ENCODE measurements at places on chromosomes 4 and X. TPM values are rescaled to one million over a fixed set of nuclear protein-coding genes. Genes with fewer than 3 reads are reported as not detected.

Gene HTT-AS
- not detected for total RNA-seq

Gene ADH1B
- total RNA-seq = 0.13 TPM

- DNase-seq = no peak
Measured at GRCh38 chrX:38959736-38960135, 158.5 kb downstream of the MID1IP1 start.

DNA sequence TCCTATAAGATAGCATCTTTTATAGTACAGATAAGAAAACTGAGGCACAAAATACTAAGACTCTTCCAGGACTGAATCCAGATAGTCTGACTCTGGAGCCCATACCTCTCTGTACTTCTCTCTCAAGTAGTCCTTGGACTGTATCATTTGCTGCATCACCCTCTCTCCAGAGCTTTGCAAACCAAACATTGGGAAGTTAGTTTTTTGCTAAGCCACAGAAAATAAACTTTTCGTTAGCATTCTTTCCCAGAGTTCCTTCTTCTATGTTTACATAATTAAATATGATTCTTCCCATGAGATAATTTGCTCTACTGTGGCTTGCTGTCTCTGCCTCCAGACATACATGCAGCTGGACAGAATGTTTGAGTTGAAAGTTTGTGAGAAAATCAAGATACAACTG is 22.0 kb downstream of the PPEF2 start:
- no peak for DNase-seq

DNA sequence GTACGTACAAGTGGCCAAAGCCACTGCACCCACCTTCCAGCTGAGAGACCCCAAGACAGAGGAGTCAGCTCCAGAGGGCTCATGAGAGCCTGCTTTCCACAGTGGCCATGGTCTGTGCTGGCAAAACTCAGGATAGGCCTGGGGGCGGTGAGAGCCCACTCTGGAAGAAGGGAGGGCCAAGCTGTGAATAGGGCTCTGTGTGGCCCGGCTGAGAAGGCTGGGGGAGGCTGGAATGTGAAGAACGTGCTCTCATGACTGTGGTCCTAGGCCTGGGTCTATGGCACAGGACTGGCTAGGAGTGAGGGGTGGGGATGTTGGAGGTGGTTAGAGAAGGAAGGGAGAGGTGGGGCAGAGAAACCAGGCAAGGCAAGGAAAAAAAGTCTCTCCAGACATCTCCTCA is 13.3 kb downstream of the STARD8 start:
- no peak for DNase-seq

DNA sequence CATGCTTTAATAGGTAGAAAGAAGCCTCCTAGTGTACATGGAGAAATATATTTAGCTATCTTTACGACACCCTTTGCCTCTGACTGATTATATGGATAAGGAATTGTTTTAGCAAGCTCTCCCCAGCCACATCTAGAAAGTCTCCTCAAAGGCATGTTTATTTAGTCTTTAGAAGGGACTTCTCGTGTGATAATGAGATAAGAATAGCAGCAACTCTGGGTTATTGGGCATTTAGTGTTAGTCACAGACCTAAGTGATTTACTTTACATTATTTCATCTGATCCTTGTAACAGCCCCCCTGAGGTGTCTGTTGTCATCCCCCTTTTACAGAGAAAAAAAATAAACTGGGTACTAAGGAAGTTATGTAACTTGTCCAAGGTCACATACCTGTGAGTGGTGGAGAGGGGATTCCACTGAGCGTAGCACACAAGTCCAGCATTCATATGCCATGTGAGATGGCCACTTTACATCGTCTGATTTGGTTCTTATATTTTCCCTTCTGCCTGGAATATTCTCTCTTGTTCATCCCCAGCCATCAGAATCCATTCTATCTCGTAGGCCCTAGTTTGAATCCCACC is 77.7 kb downstream of the TSPAN7 start:
- DNase-seq = no peak

Data from dermis microvascular lymphatic vessel endothelial cell (primary cell).